ENCODE measurements at places on chromosomes 12 and 14.

DNA sequence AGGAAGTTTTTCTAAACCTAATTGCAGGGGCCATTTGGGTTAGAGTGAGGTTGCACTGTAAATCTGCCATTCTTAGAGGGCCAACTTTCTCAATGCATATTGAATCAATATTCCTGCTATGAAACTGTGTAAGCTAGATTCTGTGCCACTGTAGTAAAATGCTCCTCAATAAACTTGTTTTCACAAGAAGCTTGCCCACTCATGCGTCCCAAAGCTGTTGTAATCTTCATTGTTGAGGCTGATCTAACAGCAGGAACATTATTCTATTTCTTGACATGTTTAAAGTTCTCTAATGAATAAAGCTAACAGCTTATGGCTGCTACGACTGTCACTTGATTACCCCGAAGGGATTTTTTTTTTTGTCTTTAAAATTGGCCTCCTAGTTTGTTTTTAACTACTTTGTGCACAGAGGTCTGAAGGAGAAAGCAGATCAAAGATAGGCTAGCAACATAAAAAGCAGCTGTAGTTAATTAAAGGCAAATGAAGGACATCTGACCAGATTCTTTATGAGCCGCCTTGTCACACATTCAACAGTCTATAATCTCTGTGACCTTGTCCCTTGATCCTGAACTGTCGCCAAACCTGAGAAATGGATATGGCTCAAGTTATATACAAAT lies 243.7 kb downstream of the PAX9 start:
- no peak for DNase-seq

- DNase-seq: no peak
Measured at GRCh38 chr12:112020947-112021457, 7.8 kb downstream of the ERP29 start.

DNA sequence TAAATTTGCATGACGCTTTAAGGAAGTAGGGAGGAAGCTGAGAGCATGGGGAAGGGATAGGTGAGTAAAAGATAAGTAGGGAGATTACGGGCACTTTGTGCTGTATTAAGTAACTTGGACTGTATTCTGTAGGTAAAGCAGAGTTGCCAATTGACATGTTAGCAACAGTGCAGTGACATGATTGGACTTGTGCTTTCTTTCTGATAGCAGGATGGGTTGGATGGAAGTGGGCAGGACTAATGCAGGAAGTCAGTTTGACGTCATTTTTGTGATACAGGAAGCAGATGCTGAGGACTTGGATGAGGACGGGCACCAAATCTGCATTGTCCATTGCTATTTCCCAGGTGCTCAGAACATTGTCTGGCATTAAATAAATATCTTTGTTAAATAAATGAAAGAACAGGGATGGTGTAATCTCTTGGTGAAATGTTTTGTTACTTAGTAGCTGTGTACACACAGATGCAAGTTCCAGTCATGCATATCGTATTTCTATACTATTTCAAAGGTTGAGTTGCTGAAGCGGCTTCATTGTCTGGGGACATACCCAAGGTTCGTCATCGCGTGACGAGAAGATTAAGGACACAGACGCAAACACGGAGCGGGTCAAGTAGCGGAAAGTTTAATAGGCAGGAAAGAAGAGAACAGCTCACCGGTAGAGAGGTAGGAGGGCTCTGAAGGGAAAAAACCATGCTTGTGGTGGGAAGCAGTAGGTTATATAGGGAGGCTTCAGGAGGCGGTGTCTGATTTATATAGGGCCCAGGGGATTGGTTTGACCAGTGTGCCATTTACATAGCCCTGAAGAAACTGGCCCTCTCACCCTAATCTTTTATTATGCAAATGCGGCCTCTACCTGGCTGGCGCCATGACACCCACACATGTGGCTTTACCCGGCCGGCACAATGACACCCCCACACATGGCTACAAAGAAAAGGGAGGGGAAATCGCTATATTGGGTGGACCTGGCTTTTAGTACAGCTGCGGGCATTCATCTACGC lies 30.7 kb downstream of the GUCY2C start:
- DNase-seq: peak; percentile 90

- no peak for DNase-seq
Measured at GRCh38 chr14:91405724-91406435, 11.7 kb downstream of the CCDC88C start.

GRCh38 chr12:571795-572531 lies 91.3 kb downstream of the NINJ2 start:
- no peak for DNase-seq

- no peak for DNase-seq
Measured at GRCh38 chr12:52232674-52233461, at the start of gene KRT7. KRT7 (plus strand) TSS chr12:52233243; CDS start chr12:52233297, 54 bp downstream.

DNA sequence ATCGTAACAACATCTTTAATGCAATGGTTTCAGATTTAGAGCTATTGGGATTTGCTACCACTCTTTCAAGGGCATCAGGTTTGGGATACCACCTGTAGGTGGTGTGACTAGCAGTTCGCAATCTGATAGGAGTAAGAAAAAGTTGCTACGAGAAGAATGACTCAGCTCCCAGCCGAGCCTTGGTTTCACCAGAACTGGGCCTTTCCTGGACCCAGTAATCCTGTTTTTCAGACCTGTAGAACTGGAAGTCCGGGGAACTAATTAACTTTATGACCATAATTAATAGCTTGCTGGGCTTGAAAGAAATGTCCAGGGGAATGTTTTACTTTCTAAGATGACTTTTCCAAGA lies 770 bp downstream of the ABHD4 start:
- no peak for DNase-seq

DNA sequence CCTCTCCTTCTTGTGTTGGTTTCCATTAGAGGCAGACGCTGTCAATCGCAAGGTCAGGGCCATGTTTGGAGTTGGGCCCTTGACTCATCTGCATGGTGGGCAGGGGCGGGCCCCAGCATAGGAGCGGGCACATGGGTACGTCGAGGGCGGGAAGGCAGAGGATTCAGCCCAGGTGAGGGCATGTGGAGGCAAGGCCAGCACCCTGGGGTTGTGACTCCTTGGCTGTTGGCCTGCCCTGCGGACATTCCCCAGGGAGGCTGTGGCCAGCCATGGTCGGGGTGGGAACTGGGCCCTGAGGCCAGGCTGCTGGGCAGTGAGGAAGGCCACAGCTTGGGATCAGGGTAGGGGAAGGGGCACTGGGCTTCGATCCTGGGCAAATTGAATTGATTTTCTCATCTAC lies 10.3 kb downstream of the RPS6KL1 start:
- DNase-seq: no peak

DNA sequence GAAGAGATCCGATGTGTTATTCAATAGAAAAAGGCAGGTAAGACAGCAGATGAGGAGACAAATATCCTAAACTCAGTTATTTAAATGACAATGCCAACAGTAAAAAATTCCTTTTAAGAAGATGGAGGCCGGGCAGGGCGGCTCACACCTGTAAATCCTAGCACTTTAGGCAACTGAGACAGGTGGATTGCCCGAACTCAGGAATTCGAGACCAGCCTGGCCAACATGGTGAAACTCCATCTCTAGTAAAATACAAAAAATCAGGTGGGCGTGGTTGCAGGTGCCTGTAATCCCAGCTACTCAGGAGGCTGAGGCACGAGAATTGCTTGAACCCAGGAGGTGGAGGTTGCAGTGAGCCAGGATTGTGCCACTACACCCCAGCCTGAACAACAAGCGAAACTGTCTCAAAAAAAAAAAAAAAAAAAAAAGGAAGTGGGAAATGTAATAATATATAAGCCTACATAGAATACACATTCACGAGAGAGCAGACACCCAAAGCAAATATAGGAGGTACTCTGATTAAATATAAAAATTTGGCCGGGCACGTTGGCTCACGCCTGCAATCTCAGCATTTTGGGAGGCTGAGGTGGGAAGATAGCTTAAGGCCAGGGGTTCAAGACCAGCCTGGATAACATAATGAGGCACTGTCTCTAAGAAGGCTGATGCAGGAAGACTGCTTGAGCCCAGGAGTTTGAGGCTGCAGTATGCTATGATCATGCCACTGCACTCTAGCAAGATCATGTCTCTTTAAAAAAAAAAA lies 19.0 kb downstream of the CORO1C start:
- DNase-seq: no peak

GRCh38 chr14:44453433-44454171 lies 53.5 kb downstream of the FSCB start:
- DNase-seq: no peak

- DNase-seq: no peak
Measured at GRCh38 chr14:85308531-85309300, 221.2 kb upstream of the FLRT2 start.

GRCh38 chr12:52740584-52740983 lies 36.6 kb downstream of the KRT76 start:
- no peak for DNase-seq

- DNase-seq: no peak
Measured at GRCh38 chr12:46959502-46959901, 119.9 kb upstream of the PCED1B start.

DNA sequence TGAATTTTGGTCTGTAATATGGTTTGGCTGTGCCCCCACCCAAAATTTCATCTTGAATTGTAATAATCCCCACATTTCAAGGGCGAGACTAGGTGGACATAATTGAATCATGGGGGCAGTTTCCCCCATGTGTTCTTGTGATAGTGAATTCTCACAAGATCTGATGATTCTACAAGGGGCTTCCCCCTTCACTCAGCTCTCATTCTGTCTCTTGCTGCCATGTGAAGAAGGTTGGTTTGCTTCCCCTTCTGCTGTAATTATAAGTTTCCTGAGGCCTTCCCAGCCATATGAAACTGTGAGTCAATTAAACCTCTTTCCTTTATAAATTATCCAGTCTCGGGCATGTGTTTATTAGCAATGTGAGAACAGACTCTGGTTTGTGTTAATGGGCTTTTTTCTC lies 5.9 kb downstream of the LRRC9 start:
- DNase-seq: no peak

DNA sequence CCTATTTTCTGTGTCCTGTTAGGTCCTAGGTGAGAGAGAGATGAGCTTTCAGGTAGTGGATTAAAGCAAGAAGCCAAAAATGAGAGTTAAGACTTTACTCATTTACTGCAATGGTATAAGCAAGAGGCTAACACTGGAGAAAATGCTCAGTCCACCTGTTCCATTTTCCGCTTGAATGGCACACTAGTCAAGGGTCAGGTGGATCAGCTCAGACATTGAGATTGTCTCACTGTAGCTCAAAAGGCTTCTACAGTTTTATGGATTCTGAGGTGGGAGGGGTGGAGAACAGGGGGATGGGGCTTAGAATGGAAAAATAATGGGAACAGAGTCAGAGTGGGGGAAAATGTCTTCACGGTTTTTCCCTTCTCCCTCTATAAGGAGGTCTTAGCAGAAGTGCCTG lies 57.3 kb upstream of the MUCL1 start:
- DNase-seq: no peak

DNA sequence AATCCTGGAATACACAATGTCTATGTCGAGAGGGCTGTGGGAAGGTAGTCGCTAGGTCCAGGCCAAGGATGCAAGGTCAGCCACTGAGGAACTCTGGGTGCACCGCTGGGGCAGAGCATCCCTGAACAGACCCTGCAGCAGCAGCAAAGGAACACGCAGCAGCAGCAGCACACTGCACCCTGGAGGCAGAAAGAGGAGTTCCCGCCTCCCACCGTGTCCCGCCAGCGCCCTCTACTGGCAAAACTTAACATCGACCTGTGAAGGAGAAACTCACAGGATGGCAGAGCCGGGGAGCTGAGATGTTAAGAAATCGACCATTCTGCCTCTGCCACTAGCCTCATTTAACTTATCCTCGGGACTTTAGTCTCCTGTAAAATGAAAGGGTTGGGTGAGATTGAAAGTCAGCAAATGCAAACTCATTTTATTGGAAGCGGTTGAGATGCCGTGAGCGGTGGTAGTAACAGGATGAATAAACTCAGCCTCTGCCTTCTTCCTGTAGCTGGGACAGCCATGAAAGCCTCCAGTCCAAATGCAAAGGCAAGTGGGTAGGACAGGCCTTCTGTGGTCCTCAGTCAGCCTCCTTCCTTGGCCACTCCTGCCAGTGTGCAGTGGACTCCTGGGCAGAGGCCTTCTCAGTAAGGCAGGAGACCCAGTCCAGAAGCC lies 45.6 kb downstream of the STAB2 start:
- no peak for DNase-seq
